D721Med (cell line): ENCODE measurements at places on chromosomes 3 and 15.

DNA sequence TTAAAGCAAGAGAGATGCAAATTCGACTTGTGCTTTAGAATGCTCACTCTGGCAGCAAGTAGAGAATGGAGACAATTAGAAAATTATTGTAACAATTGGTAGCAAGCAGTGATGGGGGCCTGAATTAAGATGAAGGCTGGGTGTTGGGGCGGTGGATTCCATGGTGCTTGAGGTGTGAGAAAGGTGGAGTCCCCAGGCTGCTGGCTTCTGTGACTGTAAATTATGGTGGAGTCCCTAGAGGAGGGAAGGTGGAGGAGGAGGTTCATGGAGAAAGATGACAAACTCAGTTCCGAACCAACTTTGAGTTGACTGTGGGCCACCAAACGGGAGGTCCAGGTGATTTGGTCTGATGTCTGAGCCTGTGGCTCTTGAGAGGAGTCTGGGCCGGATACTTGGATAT, 10.7 kb upstream of the SMAD3 start:
- DNase-seq: no peak

GRCh38 chr3:51716805-51717204, 9.9 kb downstream of the GRM2 start:
- peak; percentile 7 for DNase-seq

DNA sequence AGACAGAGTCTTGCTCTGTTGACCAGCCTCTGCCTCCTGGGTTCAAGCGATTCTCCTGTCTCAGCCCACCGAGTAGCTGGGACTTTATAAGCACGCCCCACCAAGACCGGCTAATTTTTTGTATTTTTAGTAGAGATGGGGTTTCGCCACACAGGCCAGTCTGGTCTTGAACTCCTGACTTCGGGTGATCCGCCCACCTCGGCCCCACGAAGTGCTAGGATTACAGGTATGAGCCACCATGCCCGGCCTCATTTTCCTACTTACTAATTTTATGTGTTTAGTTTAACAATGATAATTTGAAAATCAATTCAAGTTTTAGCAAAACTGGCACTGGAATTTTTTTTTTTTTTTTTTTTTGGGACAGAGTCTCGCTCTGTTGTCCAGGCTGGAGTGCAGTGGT, 336.5 kb downstream of the LPP start:
- no peak for DNase-seq

- no peak for DNase-seq
These were observed 3.4 kb upstream of the OPA1 start for GRCh38 chr3:193589616-193590015.

DNA sequence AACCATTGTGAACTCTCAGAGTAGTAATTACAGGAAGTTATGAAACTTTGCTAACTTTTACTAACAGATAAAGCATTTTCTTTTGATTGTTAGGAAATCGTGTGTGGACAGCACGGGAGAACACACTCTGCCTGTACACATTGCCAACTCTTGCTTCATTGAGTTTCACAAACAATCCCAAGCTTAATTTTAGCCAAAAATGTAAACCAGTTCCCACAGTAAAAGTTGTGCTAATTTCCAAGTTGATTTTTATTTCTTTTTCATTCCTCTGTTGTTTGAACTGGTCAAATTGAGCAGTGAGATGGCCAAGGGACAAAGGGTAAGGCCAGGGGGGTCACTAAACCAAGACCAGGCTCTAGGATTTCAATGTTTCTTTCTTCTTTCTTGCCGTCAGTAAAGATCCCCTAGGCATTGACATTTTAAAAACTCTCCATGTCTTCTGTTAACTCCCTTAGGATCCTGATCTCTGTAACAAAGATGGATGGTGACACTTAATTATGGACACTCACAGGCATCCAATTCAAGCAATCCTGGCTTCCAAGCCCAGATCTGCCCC, 414.9 kb downstream of the RBMS3 start:
- DNase-seq: no peak

- DNase-seq: no peak
These were observed 25.0 kb downstream of the GLB1 start for GRCh38 chr3:33071946-33072345.

GRCh38 chr3:30227571-30228301, 378.7 kb upstream of the TGFBR2 start:
- DNase-seq: no peak

GRCh38 chr3:58613236-58614132, 36.3 kb upstream of the FAM107A start:
- no peak for DNase-seq

GRCh38 chr3:124964387-124964786, 29.8 kb upstream of the MUC13 start:
- no peak for DNase-seq

GRCh38 chr3:184259396-184259877, 1.9 kb downstream of the CAMK2N2 start:
- DNase-seq: no peak

DNA sequence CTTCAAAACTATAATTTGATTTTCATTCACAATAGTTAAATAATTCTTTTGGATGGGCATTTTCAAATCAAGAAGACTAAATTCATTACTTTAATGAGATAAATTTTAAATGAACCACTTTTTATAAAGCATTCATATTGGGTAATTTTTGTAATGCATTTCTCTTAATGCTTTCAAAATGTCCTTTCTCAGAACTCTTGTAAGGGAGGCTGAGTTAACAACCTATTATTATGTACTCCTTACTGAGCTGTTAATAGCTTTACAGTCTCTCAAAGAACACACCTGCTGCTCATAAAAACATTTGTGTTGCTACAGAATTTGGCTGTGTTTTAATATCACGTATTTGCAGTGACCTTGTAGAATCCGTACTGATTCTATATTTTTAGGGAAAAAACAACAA, 334.0 kb upstream of the ARL6 start:
- DNase-seq: no peak

GRCh38 chr15:73437543-73438109, 5.3 kb upstream of the REC114 start:
- no peak for DNase-seq

DNA sequence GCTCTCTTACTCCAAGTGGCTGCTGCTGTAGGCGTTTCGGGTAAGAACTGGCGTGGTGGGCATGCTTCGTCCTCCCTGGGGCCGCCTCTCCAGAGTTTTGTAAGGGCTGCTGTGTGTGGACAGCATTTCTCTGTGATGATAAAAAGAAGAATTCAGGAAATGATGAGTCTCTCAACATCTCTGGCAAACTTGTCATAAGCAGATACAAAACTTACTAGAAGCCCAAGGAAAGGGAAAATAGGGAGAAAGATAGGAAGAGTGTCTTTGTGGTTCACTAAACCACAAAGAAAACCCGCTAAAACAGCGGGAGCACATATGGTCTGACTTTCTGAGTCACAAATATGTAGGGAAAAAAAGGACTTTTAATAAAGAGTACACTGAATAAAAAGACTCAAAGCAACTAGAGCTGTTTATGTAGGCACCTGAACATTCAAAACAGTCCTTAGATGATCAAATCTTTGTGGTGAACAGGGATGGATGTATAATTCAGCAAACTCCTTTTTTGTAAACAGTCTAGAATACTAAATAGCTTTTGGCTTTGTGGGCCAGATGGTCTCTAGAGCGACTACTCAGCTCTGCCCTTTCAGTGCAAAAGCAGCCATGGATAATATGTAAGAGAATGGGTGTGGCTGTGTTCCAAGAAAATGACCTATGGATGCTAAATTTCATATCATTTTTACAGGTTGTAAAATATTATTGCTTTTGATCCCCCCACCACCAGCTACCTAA, 60.4 kb upstream of the LMOD3 start:
- DNase-seq: no peak

DNA sequence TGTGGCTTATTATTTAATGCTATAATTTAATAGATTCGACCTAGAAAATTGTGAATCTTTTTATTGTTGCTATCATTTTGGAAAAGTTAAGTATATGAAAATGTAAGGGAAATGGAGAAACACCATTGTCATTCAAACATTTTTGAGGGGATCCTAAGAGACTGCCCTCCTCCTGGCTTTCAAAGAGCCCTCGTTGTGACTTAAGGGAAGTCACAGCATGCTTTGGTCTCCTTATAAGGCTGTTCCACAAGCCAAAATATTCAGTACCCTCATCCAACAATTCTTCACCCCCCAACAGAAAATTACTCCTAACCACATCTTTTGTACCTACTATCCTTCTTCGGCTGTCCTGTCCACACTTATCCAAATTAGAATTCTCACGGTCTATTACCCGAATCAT, 140.2 kb downstream of the GBE1 start:
- DNase-seq: no peak

DNA sequence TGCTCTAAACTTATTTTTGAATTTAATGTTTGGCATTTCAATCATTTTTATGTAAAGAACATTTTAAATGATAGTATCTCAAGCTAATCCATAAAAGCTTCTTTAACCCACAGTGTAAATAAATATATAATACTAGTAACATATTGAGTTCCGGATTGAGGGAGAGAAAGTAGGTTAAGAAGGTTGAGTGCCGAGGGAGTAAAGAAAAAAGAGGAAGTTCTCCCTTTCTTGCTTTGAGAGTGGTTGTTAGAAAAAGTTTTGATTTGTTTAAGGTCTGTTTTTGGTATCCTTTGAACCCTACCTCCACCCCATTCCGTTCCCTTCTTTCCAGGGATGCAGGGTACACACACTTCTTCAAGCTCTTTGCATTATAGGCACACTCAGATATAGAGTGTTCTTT, 130.8 kb downstream of the VPS8 start:
- DNase-seq: no peak

GRCh38 chr15:59528961-59529402, 82.6 kb upstream of the GCNT3 start:
- no peak for DNase-seq

DNA sequence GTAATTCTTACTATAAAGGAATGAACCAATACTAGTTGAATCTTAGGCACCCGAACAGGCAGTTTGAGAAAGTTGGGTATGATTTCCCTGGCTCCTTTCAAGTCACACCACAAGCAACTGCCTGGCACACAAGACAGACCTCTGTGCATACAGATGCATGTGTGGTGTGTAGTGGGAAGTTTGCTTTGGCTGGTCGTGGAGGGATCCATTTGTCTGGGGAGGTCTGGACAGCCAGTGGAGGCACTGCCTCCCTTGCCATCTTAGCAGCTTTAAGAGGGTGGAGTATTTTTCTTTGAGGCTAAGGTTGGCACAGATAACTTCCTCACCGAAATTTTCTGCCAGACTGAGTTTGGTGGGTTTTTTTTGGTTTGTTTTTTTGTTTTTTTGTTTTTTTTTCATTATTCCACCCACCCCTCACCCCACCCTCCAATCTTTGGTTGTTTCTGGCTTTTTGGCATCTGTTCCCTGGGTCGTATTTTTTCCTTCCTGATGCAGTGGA, 97.1 kb downstream of the TMEM212 start:
- no peak for DNase-seq

- no peak for DNase-seq
These were observed 11.3 kb upstream of the OXSR1 start for GRCh38 chr3:38154033-38154494.

DNA sequence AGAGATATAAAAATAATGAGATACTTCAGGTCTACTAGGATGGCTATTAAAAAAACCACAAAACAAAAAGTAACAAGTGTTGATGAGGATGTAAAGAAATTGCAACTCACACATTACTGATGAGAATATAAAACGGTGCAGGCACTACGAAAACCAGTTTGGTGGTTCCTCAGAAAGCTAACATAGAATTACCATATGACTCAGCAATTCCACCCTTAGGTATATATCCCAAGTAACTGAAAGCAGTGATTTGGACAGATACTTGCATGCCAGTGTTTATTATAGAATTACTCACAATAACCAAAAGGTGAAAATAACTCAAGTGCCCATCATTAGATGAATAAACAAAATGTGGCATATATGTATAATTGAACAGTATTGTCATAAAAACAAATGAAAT, 87.5 kb upstream of the MELTF start:
- no peak for DNase-seq

DNA sequence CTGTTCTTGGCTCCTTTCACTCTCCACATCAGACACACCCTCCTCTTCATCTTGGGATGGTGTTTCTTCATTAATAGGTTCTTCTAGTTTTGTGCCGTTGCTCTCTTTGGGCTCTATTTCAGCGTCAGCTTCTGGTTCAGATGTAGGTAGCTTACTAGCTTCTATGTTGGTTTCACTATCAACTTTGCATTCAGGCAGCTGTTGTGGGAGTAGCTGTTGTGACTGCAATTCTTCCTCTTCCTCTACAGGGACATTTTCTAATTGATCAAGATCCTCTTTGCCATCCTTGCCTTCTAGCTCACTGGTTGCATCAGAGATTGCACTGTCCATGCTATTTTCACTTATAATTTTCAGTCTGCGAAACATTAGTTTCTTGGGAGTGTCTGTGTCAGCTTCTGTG, 80.1 kb downstream of the SETD2 start:
- DNase-seq: no peak

GRCh38 chr15:48121849-48122248, 1.1 kb downstream of the SLC24A5 start:
- no peak for DNase-seq

- no peak for DNase-seq
These were observed 165.5 kb downstream of the ZIC1 start for GRCh38 chr3:147574621-147575020.

- no peak for DNase-seq
These were observed 385.4 kb downstream of the MFSD1 start for GRCh38 chr3:159187232-159187631.

GRCh38 chr3:50503504-50504342, at the start of gene CACNA2D2:
Gene CACNA2D2 (minus strand): TSS chr3:50503634. CDS start chr3:50503423, 211 bp downstream.
- DNase-seq: peak; percentile 87

- no peak for DNase-seq
These were observed 41.8 kb downstream of the IFT122 start for GRCh38 chr3:129481766-129482332.

DNA sequence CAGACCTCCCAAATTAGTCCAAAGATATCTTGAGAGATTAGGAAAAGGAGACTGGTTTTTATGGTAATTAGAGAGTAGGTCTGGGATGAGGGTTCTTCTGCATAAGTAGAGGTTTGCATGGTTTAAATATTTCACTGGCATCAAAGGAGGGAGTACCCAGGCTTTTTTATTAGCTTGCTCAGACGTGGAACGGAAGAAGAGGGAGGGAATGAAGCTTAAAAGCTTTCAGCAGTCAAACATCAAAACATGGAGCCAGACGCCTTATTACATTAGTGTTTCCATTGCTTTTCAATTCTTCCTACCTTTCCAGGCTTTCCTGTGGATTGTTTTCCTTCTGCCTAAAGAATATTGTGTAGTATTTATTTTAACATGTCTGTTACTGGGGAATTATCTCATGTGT, 342.1 kb upstream of the SOX2 start:
- DNase-seq: no peak

DNA sequence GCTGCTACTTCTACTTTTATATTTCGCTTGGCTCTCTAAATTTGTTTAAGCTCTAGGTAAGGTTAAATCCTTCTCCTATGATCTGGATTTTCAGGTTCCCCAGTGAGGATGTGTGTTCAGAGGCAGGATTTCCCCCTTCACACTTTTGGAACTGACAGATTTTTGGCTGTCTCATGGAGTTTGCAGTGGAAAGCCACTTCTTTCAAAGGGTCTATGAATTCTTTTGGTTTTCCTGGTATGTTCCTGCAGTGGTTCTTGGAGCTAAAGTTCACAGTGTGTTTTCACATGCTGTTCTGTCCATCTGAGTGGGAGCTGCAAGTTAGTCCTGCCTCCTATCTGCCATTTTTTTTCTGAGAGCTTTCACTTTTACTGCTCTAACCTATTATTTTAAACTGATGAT, 21.6 kb upstream of the TIGIT start:
- no peak for DNase-seq

GRCh38 chr3:191882289-191882688, 421.3 kb downstream of the PYDC2 start:
- no peak for DNase-seq

GRCh38 chr3:138786788-138787271, 47.9 kb downstream of the PIK3CB start:
- DNase-seq: no peak
